ENCODE measurements at places on chromosomes 2 and 18.
A peak's percentile ranks its signal among the peaks of the same experiment; 100 is the strongest.

GRCh38 chr2:181036848-181037603 lies 56.6 kb downstream of the UBE2E3 start:
- no peaks in the 10 kb centered on the region for H3K4me1 ChIP-seq
- H3K4me3 ChIP-seq: no peak overlapping the region
- no peak for DNase-seq
- no peaks in the 10 kb centered on the region for H3K36me3 ChIP-seq

DNA sequence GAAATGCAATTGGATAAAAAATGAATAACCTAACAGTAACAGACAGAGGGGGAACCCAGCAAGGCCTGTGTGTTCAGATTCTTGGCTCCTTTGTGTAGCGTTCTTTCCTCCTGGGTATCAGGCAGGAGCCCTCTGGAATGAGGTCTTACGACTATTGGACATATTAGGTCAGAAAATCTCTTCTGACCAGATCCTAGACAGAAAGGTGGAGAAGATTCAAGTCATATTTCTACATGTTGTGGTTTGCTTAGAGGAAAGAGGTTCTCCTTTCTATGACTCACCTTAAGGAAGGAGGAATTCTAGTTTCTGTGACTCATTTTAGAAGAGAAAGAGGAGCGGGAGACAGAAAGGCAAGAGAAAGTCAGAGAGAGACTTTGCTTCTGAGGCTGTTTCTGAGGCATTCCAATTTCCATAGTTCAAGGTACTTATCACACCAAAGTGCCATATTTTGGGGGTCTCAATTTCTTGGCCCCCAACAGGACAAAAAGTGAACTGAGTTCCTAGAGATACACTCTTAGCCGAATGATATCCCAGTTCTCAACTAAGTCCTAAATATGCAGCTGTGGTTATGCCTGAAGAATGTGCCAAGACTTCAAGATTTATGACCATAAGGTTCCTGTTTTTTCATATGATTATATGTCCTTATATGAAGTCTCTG lies 618.6 kb downstream of the ZEB2 start:
- H3K4me1 ChIP-seq: no peaks in the 10 kb centered on the region
- no peaks in the 10 kb centered on the region for H3K27me3 ChIP-seq
- no peak for DNase-seq
- no peak overlapping the region for H3K4me3 ChIP-seq
- H3K27ac ChIP-seq: no peak overlapping the region
- H3K36me3 ChIP-seq: no peaks in the 10 kb centered on the region

- H3K36me3 ChIP-seq: no peaks in the 10 kb centered on the region
- no peak overlapping the region for H3K27ac ChIP-seq
- DNase-seq: no peak
- no peaks in the 10 kb centered on the region for H3K4me1 ChIP-seq
- H3K27me3 ChIP-seq: no peaks in the 10 kb centered on the region
- no peak overlapping the region for H3K4me3 ChIP-seq
Measured at GRCh38 chr2:223528036-223528435, 74.1 kb downstream of the SCG2 start.

DNA sequence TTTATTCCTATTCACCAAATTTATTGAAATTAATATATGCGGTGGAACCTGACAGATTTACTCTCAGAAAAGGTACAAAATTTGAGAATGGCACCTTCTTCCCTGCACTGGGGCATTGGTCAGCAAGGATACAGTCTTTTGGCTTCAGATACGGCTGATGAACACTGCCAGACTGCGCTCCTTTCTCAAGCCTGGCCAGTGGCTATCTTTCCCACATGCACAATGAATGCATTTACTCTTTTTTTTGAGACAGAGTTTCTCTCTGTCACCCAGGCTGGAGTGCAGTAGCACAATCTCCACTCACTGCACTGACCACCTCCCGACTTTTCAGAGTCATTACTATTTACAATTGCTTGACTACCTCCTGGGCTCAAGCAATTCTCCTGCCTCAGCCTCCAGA lies 61.6 kb downstream of the MOB4 start:
- H3K27ac ChIP-seq: peak overlapping the region; percentile 4
- DNase-seq: no peak
- H3K36me3 ChIP-seq: peaks cover 8% of the 10 kb centered on the region
- H3K4me1 ChIP-seq: no peaks in the 10 kb centered on the region

- no peaks in the 10 kb centered on the region for H3K27me3 ChIP-seq
- H3K4me1 ChIP-seq: no peaks in the 10 kb centered on the region
- H3K36me3 ChIP-seq: no peaks in the 10 kb centered on the region
- no peak overlapping the region for H3K4me3 ChIP-seq
- no peak overlapping the region for H3K27ac ChIP-seq
Measured at GRCh38 chr2:227082286-227082685, 81.7 kb downstream of the COL4A4 start.

DNA sequence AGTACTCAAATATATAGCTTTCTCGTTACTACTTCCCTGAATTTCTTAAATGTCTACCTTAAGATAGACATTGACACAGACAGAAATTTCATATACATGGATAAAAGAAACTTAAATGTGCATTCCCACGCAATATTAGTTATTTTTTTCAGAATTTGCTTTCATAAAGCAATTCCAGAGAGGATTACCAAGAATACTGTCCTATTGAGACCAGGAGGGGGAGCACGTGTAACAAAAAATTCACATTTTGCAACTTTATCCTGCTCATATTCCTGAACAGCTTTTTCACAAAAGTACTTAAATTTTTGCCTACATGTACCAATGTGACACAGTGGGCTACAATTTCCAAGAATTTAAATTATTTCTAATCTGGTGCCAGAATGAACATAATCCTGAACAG lies 30.7 kb upstream of the ERCC3 start:
- H3K36me3 ChIP-seq: peaks cover 87% of the 10 kb centered on the region
- H3K27ac ChIP-seq: no peak overlapping the region
- H3K4me3 ChIP-seq: no peak overlapping the region
- H3K27me3 ChIP-seq: no peaks in the 10 kb centered on the region
- H3K4me1 ChIP-seq: no peaks in the 10 kb centered on the region
- peak; percentile 78 for DNase-seq

GRCh38 chr2:153939124-153939796 lies 67.5 kb downstream of the GALNT13 start:
- no peak overlapping the region for H3K4me3 ChIP-seq
- H3K36me3 ChIP-seq: no peaks in the 10 kb centered on the region

GRCh38 chr2:8567469-8568260 lies 114.2 kb upstream of the ID2 start:
- no peak overlapping the region for H3K27ac ChIP-seq
- H3K36me3 ChIP-seq: no peaks in the 10 kb centered on the region
- DNase-seq: no peak
- no peak overlapping the region for H3K4me3 ChIP-seq

DNA sequence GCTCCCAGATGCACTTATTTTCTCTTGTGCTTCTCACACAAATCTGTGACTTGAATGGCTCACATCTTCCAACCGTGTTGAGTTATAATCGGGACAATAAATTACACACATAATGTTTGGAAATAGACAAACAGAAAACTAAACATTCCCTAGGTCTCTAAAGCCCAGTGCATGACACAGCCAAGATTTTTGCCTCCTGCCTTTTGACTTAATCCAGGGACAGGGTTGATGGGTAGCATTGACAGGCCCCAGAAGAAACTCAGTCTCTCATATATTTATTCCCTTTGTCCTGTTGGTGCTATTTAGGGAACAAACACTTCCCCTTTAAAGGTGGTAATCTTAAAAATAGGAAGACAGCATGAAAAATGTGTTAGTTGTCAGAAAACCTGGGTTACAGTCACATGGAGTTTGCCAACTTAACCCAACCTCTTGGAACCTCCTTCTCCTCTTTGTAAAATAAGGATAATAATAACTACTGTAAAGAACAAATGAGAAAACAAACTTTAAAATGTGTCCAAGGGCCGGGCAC lies 24.0 kb upstream of the ARPC2 start:
- DNase-seq: no peak
- H3K27ac ChIP-seq: no peak overlapping the region
- H3K4me3 ChIP-seq: no peak overlapping the region
- H3K4me1 ChIP-seq: no peaks in the 10 kb centered on the region

- DNase-seq: peak; percentile 72
- H3K27ac ChIP-seq: no peak overlapping the region
- no peaks in the 10 kb centered on the region for H3K36me3 ChIP-seq
Measured at GRCh38 chr2:45778720-45779171, 127.3 kb downstream of the PRKCE start.

DNA sequence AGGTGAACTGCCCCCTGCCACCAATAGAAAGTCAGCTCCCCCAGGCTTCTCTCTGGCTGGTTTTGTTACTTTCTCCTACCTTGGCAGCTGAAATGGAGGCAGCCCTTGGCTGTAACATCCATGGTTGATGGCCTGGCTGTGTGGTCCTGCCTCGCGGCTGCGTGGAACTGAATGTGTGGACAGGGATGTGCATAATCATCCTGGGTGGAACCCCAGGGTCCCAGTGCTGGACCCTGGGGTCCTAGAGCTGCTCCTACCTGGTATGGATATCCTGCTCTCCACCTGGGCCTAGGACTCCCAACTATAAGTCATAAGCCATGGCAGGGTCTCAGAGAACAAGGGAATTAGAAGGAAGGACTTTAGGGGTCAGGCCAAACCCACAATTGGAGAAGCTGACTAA lies 93.5 kb downstream of the CAPN13 start:
- DNase-seq: peak; percentile 24
- no peak overlapping the region for H3K27ac ChIP-seq
- no peaks in the 10 kb centered on the region for H3K27me3 ChIP-seq
- H3K36me3 ChIP-seq: no peaks in the 10 kb centered on the region
- H3K4me1 ChIP-seq: no peaks in the 10 kb centered on the region

DNA sequence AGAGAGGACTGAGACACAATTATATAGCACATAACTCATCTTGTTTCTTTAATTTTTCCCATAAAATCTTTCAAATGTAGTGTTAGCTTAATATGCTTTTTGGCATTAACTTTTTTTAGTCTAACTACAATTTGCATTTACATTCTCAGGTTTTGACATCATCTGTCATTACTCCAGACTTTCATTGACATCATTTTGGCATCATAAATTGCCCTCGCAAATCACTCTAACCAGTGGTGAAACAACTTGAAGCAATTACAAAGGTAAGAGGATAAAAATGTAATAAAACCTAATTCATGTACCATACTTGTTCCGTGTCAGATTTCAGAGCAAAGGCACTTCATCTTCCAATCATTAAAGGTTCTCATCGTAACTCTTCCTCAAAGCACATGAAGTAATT lies 41.4 kb downstream of the RFX8 start:
- no peaks in the 10 kb centered on the region for H3K36me3 ChIP-seq
- no peaks in the 10 kb centered on the region for H3K4me1 ChIP-seq
- no peak overlapping the region for H3K4me3 ChIP-seq
- no peak overlapping the region for H3K27ac ChIP-seq
- H3K27me3 ChIP-seq: no peaks in the 10 kb centered on the region

- peaks cover 38% of the 10 kb centered on the region for H3K4me1 ChIP-seq
- peak overlapping the region; percentile 82 for H3K4me3 ChIP-seq
- no peak for DNase-seq
- H3K27me3 ChIP-seq: no peaks in the 10 kb centered on the region
- H3K27ac ChIP-seq: peak overlapping the region; percentile 100
Measured at GRCh38 chr2:231707625-231707926, 749 bp upstream of the PTMA start.

- H3K4me3 ChIP-seq: no peak overlapping the region
- no peaks in the 10 kb centered on the region for H3K4me1 ChIP-seq
- DNase-seq: peak; percentile 38
- no peaks in the 10 kb centered on the region for H3K27me3 ChIP-seq
- peak overlapping the region; percentile 35 for H3K27ac ChIP-seq
Measured at GRCh38 chr18:58887613-58887963, 22.9 kb downstream of the ZNF532 start.

DNA sequence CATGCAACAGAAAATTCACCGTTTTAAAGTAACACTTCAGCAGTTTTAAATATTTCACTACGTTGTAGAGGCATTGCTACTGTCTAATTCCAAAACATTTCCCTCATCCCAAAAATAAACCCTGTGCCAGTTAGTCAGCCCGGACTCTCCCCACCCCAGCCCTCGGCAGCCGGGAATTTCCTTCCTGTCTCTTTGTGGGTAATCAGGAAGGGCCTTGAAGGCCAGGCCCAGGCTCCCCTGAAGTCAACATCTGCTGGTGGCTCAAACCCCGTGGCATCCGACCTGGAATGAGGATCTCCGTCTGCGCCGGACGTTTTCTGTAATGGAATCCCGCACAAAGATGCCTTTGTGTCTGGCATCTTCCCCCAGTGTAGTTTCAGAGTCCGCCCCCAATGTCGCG lies 219.6 kb downstream of the SNTG2 start:
- no peaks in the 10 kb centered on the region for H3K27me3 ChIP-seq
- no peak for DNase-seq
- H3K4me1 ChIP-seq: no peaks in the 10 kb centered on the region
- H3K36me3 ChIP-seq: no peaks in the 10 kb centered on the region
- peak overlapping the region; percentile 2 for H3K27ac ChIP-seq
- no peak overlapping the region for H3K4me3 ChIP-seq

- no peaks in the 10 kb centered on the region for H3K4me1 ChIP-seq
- H3K27me3 ChIP-seq: no peaks in the 10 kb centered on the region
- no peak for DNase-seq
Measured at GRCh38 chr2:14867853-14868252, 235.3 kb downstream of the LRATD1 start.

- DNase-seq: no peak
- peaks cover 18% of the 10 kb centered on the region for H3K4me1 ChIP-seq
- no peaks in the 10 kb centered on the region for H3K36me3 ChIP-seq
- H3K27ac ChIP-seq: no peak overlapping the region
Measured at GRCh38 chr2:74739733-74740241, 85.7 kb downstream of the SEMA4F start.

- H3K4me3 ChIP-seq: no peak overlapping the region
- no peak overlapping the region for H3K27ac ChIP-seq
- H3K36me3 ChIP-seq: no peaks in the 10 kb centered on the region
- peaks cover 36% of the 10 kb centered on the region for H3K4me1 ChIP-seq
- no peaks in the 10 kb centered on the region for H3K27me3 ChIP-seq
Measured at GRCh38 chr2:111923276-111923804, 24.9 kb downstream of the MERTK start.

Data from stomach (tissue), 19 donors.